ENCODE measurements at places on chromosomes 5 and 9.

DNA sequence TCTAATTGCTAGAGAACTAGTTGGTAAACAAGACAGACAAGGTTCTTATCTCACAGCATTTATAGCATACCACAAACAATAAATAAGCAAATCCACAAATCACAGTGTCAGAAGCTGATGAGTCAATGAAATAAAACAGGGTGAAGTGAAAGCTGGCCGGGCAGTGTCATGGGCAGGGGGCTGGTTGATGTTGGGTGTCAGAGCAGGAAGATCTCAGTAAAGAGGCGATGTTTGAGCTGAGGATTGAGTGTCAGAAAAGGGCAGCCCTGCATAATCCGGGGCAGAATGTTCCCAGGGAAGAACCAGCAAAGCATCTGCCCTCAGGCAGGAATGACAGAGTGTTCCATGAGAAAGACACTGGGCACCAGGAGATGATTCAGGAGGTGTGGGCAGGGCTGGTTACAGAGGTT is 183.4 kb downstream of the GOLPH3 start:
- DNase-seq, result no peak

GRCh38 chr5:72612810-72613209 is 105.6 kb upstream of the ZNF366 start:
- DNase-seq, result no peak

- DNase-seq, result no peak
Measured at GRCh38 chr5:68270399-68270975, 54.9 kb downstream of the PIK3R1 start.

GRCh38 chr5:174348311-174348981 is 302.9 kb downstream of the NSG2 start:
- no peak for DNase-seq

GRCh38 chr9:79813258-79813638 is 241.5 kb downstream of the TLE4 start:
- no peak for DNase-seq

DNA sequence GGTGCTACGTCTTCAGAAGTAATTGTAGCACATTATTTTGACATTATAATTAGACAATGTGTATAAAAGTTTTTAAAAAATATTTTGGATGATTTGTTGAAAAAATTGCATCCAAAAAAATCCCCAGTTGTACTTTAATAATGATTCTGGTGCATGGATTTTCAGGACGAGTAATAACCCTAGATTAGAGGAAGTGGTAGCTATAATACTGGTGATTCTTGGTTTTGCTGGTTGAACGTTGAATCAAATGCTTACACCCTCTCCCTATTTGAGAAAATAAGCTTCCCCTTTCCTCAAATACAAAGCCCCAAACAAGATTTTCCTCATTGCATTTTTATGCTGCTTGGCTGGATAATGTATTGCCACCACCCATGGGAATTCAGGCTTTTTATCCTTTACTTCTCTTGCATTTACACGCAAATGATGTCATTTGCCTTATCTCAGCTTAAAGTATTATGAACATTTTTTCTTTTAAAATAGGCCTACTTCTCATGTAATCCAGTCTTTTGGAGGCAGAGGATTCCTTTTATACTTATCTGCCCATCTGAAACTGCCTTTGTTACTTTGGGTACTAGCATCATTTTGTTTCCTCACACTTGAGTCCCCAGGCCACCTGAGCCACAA is 86.3 kb downstream of the UBE2R2 start:
- no peak for DNase-seq

DNA sequence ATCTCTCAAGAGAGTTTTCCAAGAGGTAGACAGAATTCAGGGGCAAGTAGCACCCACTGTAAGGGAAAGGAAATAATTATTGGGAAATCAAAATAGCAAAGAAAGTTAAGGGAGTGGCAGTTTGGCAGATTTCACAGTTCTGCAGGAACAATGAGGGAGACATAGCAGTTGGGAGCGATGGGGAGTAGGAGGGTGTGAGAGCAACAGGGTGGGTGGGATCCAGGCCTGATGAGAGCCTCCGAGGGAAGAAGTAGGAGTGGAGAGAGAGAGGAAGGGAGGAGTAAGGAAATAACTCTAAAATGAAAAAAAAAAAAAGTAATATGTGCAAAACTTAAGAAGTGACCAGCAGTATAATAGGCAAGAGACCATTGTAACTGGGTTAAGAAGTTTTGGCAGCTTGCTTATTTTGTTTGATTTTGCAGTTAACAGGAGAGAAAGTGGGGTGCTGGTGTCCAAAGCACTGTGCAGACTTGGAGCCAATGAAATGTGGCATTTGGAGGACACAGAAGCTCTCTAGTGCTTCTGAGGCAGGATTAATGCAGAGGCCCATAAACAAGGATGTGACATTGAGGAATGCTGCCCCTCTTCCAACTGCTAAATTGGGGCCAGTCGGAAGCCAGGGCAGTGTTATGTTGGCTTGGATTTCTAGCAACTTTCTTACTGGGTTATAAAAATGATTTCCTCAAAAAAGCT is 10.2 kb downstream of the TNFAIP8 start:
- DNase-seq, result no peak

DNA sequence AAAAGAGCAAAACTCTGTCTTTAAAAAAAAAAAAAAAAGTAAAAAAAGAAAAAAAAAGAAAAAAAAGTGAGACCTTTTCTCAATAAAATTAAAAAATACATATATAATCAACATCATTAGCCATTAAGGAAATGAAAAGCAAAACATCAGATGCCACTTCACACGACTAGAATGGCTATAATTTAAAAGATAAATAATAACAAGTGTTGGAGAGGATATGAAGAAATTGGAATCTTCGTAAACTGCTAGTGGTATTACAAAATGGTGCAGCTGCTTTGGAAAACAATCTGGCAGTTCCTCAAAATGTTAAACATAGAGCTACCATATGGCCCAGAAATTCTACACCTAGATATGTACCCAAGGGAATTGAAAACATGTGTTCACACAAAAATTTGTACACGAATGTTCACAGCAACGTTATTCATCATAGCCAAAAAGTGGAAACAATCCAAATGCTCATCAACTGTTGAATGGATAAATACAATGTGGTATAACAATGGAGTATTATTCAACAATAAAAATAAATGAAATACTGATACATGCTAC is 45.3 kb upstream of the SIL1 start:
- DNase-seq, result no peak

DNA sequence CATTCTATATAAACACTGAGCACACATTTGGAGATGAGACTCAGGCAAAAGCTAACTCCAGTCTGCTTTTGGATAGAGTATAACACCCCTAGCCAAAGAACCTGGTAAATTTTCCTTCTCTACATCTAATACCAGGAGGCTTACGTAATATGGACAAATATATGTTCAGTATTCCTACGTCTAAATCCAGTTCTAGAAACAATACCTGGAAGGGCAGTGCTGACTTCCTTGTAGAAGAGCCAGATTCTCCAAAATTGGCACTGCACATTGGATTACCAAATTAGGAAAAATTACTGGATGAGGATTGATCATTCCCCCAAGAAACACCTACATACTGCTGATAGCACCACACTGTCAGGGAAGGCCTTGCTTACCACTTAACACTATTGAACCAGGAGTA is 247.4 kb downstream of the SAXO1 start:
- no peak for DNase-seq

GRCh38 chr9:98992885-98993569 is 49.3 kb downstream of the COL15A1 start:
- no peak for DNase-seq

- DNase-seq, result no peak
Measured at GRCh38 chr5:77066823-77067442, 20.2 kb downstream of the ZBED3 start.

DNA sequence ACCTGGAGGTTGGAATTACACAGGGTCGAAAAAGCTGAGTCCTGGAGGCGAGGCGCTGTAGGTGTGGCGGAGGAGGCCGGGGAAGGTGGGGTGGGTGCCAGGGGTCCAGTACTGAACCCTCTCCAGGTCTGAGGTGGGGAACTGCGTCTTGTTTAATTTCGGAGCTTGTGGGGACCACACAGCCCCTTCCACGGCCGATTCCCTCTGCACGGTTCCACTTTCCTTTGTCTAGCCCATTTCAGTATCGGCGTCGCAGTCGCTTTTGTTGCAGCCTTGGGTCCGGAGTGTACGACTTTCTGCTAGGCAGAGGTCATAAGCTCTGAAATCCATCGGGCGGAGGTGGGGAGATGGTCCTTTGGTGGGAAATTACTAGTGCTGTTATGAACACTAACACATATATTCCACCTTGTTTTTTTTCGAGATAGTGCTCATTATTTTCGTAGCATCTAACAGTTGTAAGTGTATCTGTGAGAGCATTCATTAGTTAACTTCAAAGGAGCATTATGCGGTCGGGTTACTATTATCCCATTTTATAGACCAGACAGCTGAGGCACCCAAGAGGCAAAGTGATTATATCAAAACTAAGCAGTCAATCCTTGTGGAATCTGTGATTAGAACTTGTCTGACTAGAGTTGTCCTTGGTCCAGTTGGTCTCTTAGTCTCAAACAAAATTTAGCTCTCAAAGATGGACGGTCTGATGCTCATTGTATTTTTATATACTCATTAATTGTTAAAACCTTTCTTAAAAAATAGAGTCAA is 737 bp downstream of the RNF180 start:
- DNase-seq, result no peak

GRCh38 chr5:172377438-172377837 is 76.9 kb downstream of the SH3PXD2B start:
- no peak for DNase-seq

- no peak for DNase-seq
Measured at GRCh38 chr9:109328978-109329637, 8.2 kb upstream of the EPB41L4B start.

DNA sequence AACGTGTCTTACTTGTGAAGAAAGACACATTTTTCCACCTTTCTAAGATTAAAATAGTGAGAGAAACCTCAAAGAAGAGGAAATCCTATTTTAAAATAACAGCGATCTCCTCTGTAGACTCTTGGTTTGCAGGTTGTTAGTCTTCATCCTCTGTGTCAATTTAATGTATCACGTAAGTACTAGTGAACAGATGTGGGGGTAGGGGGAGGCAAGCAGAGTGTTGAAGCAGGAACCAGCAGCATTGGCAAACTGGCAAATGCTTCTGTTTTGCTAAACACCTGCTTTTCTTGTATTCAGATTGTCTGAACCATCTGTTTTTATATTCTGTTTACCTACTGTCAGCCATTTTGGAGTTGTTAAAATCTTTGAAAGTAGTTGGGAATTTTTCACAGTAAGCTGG is 159.3 kb upstream of the TLX3 start:
- DNase-seq, result no peak

DNA sequence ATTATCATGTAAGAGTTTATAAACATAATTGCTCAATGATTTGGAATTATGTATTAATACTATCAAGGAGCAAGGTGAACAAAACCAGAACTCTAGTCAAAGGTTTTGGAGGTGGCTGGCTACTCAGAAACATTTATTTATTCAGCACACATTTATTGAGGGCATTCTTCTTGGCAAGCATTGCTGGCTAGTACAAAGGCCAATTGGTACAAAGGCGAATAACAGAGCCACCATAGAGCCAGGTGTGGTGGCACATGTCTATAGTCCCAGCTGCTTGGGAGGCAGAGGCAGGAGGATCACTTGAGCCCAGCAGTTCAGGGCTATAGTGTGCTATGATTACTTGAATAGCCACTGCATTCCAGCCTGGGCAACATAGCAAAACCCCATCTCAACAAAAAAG is 242.1 kb downstream of the CWC27 start:
- DNase-seq, result no peak

- DNase-seq, result no peak
Measured at GRCh38 chr5:180898621-180899246, at the start of gene BTNL8. Gene BTNL8 (plus strand): TSS chr5:180899159. CDS start chr5:180899311, 152 bp downstream.

GRCh38 chr9:28024676-28025075 is 451.4 kb upstream of the C9orf72 start:
- no peak for DNase-seq

DNA sequence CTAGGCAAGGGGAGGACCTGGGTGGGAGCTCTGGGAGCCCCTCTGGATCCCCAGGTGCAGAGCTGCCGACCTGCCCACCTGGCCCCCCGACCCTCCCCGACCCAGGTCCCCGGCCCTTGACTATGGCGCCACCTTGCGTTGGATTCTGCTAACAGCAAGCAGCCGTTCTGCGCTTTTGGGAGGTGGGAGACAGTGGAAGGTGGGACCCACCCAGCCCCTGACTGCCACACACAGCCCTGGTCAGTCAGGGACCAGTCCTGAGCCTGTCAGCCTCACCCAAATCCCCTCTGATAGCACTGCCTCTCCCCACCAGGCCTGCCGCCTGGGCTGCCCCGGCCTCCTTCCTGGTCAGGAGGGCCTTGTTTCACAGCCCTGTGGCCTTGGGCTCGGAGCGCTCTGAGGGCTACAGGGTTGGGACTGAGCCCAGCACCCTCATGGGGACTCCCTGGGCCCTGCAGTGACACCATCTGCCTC is 77.9 kb downstream of the HMCN2 start:
- no peak for DNase-seq

- no peak for DNase-seq
Measured at GRCh38 chr5:147085409-147085808, 149.4 kb upstream of the STK32A start.

DNA sequence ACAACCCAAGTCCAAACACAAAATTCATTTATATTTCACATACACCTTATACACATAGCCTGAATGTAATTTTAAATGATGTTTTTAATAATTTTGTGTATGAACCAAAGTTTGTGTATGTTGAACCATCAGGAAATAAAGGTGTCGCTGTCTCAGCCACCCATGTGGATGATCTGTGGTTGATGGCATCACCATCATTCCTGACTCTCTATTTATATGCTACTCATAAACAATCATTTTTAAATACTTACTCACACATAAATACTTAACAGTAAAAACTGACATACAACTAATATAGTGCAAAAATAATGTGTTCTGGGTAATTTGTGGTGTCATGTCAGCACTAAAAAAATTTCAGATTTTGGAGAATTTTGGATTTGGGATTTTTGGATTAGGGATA is 38.4 kb downstream of the SMC5 start:
- DNase-seq, result no peak

DNA sequence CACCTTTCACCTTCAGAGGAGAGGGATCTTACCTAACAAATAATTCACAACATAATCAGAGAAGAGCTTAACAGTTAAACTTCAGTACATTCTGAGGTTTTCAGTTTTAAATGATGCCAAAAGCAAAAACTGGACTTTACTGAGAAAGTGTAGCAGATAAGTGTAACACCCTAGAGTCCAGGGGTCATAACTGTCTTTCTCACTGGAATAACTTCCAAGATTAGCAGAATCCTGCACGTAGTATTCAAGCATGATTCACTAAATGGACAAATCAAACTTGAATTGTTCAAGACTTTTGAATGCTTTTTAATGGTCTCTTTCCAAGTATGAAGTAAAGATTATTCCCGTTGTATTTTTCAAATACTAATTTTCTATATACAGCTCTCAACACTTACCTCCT is 180.1 kb upstream of the NREP start:
- no peak for DNase-seq

- no peak for DNase-seq
Measured at GRCh38 chr5:424301-425110, 18.5 kb upstream of the EXOC3 start.

Measured in amniotic stem cell (primary cell).